Daoy (cell line): ENCODE measurements at places on chromosomes 4 and X. TPM values are rescaled to one million over a fixed set of nuclear protein-coding genes. Genes with fewer than 3 reads are reported as not detected.

The PAK3 gene
- total RNA-seq, result 1.1 and 1.5 TPM in 2 replicates

The BRS3 gene
- total RNA-seq, result not detected in 2 replicates

The PHOX2B gene
- not detected in 2 replicates for total RNA-seq

The PRR32 gene
- total RNA-seq, result not detected in 2 replicates

The CABS1 gene
- total RNA-seq, result not detected in 2 replicates

The SLC9A7 gene
- total RNA-seq, result 13.1 and 26.8 TPM in 2 replicates

The HPGD gene
- 0.80 TPM in 1 of 2 replicates, not detected in the other for total RNA-seq

The ITIH6 gene
- not detected in 2 replicates for total RNA-seq

The TEX13D gene
- total RNA-seq, result not detected in 2 replicates

The FAM47E gene
- 0.11 and 2.8 TPM in 2 replicates for total RNA-seq

The RBMXL3 gene
- total RNA-seq, result not detected in 2 replicates
